ENCODE measurements at places on chromosomes 3 and 15.
A peak's percentile ranks its signal among the peaks of the same experiment; 100 is the strongest.

DNA sequence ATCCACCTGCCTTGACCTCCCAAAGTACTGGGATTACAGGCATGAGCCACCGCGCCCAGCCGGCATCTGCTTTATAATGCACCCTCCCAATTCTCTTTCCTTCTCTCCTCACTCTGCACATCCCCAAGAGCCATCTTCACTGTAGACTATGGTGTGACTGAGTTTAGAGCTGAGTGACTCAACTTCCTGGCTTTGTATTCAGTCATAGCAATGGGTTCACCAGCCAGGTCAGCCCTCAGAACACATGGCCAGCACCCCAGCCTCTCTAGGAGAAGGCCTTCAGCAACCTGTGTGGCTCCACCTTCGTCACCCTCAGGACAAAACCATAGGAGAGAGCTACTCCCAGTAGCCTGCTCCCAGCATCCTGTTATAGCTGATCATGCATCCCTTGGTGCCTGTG lies 33.0 kb downstream of the ARID3B start:
- no peak for DNase-seq

GRCh38 chr3:69292185-69292584 lies 93.7 kb downstream of the FRMD4B start:
- DNase-seq, result no peak

GRCh38 chr3:45677033-45677446 lies 12.2 kb upstream of the SACM1L start:
- no peak for DNase-seq

DNA sequence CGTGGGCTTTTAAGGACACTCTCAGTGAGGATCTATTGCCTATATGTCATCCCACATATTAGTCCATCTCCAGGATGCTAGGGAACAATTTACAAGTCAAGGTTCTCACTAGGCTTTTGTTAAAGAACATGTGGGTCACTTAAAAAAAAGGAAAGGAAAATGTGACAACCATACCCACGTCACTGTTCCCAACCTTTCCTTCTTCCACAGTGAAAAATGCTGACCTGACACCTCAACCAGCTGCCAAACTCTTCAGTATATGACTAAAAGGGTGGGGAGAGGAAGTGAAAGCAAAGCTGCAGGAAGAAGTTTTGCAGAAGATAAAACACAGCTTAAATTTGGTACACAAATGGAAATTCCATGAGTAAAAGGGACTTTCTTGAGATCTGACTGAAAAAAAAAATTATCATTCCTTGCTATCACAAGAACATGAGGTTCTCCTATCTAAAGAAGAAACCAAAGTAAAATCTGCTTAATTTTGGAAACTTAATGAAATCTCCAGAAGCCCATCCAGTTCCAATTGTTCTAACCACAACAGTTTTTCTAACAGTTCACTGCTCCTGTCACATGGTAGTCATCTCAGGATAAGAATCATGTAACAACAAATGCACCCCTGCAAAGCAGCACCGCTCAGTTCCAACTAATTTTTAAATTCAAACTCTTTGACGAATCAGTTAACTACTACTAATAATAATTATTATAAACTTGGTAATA lies 117.0 kb upstream of the TSPAN3 start:
- DNase-seq, result peak; percentile 26

DNA sequence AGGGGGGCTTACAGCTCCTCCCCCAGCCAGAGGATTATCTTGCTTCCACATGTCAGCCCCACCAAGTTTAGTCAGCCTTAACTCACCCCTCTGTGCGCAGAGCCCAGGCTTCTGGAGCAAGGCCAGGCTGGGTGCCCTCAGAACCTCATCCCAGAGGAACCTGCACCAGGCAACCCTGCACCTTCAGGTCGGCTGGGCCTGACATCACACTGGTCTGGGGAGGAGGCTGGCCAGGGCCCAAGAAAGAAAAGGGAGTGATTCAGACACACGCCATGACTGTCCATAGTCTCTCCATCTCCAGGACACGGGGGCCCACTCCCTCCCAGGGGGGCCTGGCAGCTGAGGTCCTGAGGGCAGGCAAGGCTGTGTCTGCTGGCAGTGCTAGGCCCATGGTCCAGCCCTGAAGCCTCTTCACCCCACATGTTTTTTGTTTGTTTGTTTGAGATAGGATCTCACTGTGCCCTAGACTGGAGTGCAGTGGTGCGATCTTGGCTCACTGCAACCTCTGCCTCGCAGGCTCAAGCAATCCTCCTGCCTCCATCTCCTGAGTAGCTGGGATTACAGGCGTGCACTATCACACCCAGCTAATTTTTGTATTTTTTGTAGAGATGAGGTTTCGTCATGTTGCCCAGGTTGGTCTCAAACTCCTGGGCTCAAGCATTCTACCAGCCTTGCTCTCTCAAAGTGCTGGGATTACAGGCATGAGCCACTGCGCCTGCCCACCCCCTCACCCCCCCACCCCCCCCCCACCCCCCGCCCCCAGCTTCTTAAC lies 11.1 kb downstream of the TNK2 start:
- DNase-seq, result peak; percentile 60

- peak; percentile 12 for DNase-seq
These were observed 53.9 kb downstream of the SYNM start for GRCh38 chr15:99158626-99159412.
